ENCODE measurements at places on chromosomes 3 and 15. TPM values are rescaled to one million over a fixed set of nuclear protein-coding genes. Genes with fewer than 3 reads are reported as not detected.

The SST gene
- not detected for polyA plus RNA-seq

The GOLGA6L4 gene
- polyA plus RNA-seq: 0.24 TPM

The COLQ gene
- 0.45 TPM for polyA plus RNA-seq

The TGM5 gene
- polyA plus RNA-seq: not detected

The CDHR4 gene
- polyA plus RNA-seq: not detected

The PIF1 gene
- not detected for polyA plus RNA-seq

The C2CD4B gene
- polyA plus RNA-seq: not detected

The PRRT3 gene
- 0.82 TPM for polyA plus RNA-seq

The NR2E3 gene
- polyA plus RNA-seq: not detected

The NR2F2 gene
- not detected for polyA plus RNA-seq

The LRRC2 gene
- not detected for polyA plus RNA-seq

The RAD54L2 gene
- polyA plus RNA-seq: 10.6 TPM

The C3orf49 gene
- not detected for polyA plus RNA-seq

The TICRR gene
- polyA plus RNA-seq: not detected

The ALDH1A2 gene
- not detected for polyA plus RNA-seq

The PLA2G4D gene
- polyA plus RNA-seq: not detected

The COL7A1 gene
- not detected for polyA plus RNA-seq

The EPHB1 gene
- polyA plus RNA-seq: not detected

The CYP8B1 gene
- polyA plus RNA-seq: not detected

The RARRES1 gene
- not detected for polyA plus RNA-seq

The RLBP1 gene
- polyA plus RNA-seq: not detected

The EPM2AIP1 gene
- polyA plus RNA-seq: 13.7 TPM

The LNP1 gene
- 1.1 TPM for polyA plus RNA-seq

The HCLS1 gene
- polyA plus RNA-seq: 481 TPM

The IFT80 gene
- 8.4 TPM for polyA plus RNA-seq

The CPLX3 gene
- not detected for polyA plus RNA-seq

The DPPA2 gene
- polyA plus RNA-seq: not detected

The EOMES gene
- not detected for polyA plus RNA-seq

The ECE2 gene
- not detected for polyA plus RNA-seq

The CMSS1 gene
- polyA plus RNA-seq: 27.7 TPM

The PIGZ gene
- polyA plus RNA-seq: 2.5 TPM

The RTP3 gene
- polyA plus RNA-seq: not detected

The FAM3D gene
- not detected for polyA plus RNA-seq

The GPR149 gene
- polyA plus RNA-seq: not detected

The GPR87 gene
- polyA plus RNA-seq: not detected

The RAD51 gene
- polyA plus RNA-seq: 1.5 TPM

The C2CD4A gene
- polyA plus RNA-seq: not detected

The BDH1 gene
- 20.8 TPM for polyA plus RNA-seq

The PTH1R gene
- polyA plus RNA-seq: not detected

The TEX55 gene
- not detected for polyA plus RNA-seq

The MST1R gene
- polyA plus RNA-seq: not detected

The SMAD6 gene
- not detected for polyA plus RNA-seq

The TTC23 gene
- polyA plus RNA-seq: 1.1 TPM

The SYNPR gene
- polyA plus RNA-seq: not detected

The GOLGA8H gene
- polyA plus RNA-seq: not detected

The IQCF6 gene
- not detected for polyA plus RNA-seq

The VEPH1 gene
- not detected for polyA plus RNA-seq

The MUSTN1 gene
- not detected for polyA plus RNA-seq

The LYZL4 gene
- not detected for polyA plus RNA-seq

The BCL2A1 gene
- 30.9 TPM for polyA plus RNA-seq

The NDN gene
- polyA plus RNA-seq: 0.85 TPM

Measured in naive B cell (primary cell).